Activated naive CD4-positive, alpha-beta T cell treated with anti-CD3 and anti-CD28 coated beads, Interleukin-2, amount 50 U/mL, for 72 hours (primary cell): ENCODE measurements at places on chromosomes 6 and 20.

DNA sequence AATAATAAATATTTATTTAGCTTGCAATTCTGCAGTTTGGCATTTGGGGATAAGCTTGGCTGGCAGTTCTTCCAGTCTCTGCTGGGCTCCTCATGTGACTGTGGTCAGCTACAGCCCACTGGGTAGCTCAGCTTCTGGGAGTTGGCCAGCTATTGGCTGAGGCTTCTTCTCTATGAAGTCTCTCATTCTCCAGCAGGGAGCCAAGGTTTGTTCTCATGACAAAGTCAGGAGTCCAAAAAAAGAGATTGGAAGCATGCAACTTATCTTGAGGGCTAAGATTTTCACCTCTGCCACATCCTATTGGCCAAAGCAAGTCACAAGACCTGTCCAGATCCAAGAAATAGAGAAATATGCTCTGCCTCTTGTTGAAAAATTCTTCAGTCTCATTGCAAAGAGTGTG, 94.6 kb downstream of the SNAP25 start:
- no peak for DNase-seq

DNA sequence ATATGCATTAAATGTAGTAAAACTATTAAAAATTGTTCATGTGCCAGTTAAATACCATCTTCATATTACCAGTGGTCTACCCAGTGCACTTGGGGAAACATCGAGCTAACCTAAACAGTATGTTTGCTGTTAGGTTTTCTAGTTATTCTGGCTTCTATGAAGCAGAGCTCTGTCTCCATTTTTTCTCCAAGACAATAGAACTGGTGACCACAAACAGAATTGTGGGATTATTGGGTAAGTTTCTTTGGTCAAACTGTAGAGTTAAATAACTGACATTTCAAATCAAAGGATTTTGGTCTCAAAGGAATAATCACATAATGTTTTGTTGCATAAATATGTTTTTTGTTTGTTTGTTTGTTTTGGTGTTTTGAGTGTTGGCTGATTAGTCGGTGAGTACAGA, 40.5 kb upstream of the EDN3 start:
- no peak for DNase-seq

GRCh38 chr20:6397115-6397514, 274.3 kb upstream of the FERMT1 start:
- DNase-seq: no peak

GRCh38 chr20:7038029-7038428, 270.5 kb downstream of the BMP2 start:
- no peak for DNase-seq

- DNase-seq: no peak
These were observed 32.8 kb upstream of the POPDC3 start for GRCh38 chr6:105212587-105212986.

DNA sequence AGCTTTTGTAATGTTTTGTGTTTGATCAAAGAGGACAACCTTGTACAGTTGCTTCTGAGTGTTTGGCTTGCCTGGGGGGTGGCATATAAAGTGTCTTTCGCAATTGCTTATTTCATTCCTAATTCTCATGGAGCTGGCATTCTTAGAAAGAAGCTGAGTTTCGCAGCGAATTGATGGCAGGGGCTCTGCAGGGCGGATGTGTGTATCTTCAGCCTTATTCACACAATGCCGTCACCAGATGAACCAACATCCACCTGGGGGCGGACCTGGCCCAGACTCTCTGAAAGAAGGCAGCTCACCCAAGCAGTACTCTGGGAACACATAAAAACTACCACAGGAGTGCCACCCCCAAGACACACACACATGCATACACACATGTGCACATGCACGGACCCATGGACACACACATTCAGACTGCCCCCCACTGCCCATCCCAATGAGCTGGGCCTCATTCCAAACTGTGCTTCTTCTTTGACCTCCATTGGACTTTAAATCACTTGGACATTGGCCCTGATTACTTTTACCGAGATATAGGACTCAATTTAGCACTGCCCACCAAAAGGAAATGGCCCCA, 55.4 kb upstream of the FOXQ1 start:
- no peak for DNase-seq

GRCh38 chr6:119541132-119541905, 191.8 kb upstream of the MAN1A1 start:
- DNase-seq: no peak

GRCh38 chr6:157381631-157382621, 936 bp downstream of the ZDHHC14 start:
- peak; percentile 60 for DNase-seq

GRCh38 chr6:52517502-52518278, 59.2 kb downstream of the TRAM2 start:
- no peak for DNase-seq

DNA sequence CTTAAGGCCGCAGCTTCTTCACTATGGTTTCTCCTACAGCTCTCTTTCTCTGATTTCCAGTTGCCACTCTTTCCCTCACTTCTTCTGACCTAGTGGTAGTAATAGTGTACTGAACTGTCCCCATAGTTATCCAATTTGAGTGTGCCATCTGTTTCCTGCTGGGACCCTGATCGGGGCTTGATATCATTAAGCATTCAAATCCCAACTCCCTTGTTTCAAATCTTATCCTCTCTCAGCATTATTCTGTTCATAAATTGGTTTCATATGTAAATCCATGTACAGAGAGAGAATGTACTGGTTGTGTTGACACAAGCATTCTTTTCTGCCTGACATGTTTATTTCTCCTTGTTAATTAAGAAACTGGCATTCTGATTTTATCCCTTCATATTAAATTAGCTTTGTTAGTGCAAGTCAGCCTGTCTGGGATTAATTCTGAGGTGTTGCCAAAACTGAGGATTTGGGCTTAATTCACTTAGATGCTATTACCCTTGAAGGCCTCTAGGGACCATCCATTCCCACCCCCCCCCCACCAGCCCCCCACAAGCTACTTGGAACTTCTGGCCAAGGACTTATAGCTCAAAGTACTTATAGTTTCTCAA, 84.6 kb upstream of the PROKR2 start:
- DNase-seq: no peak

DNA sequence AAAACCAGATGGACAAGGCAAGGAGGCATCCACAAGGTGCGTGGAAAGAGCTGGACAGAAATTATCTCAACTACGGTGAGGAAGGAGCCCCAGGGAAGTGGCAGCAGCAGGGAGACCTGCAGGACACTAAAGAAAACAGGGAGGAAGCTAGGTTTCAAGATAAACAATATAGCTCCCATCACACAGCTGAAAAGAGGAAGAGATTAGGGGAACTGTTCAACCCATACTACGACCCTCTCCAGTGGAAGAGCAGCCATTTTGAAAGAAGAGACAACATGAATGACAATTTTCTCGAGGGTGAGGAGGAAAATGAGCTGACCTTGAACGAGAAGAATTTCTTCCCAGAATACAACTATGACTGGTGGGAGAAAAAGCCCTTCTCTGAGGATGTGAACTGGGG, 26.8 kb downstream of the TRMT6 start:
- DNase-seq: no peak

- DNase-seq: no peak
These were observed 14.8 kb upstream of the CEP162 start for GRCh38 chr6:84242265-84242664.

GRCh38 chr20:45866454-45866853, 9.0 kb downstream of the ZSWIM3 start:
- DNase-seq: no peak

GRCh38 chr20:63775096-63775978, 35.8 kb downstream of the SLC2A4RG start:
- no peak for DNase-seq

GRCh38 chr6:127907960-127908640, 7.2 kb upstream of the THEMIS start:
- no peak for DNase-seq

DNA sequence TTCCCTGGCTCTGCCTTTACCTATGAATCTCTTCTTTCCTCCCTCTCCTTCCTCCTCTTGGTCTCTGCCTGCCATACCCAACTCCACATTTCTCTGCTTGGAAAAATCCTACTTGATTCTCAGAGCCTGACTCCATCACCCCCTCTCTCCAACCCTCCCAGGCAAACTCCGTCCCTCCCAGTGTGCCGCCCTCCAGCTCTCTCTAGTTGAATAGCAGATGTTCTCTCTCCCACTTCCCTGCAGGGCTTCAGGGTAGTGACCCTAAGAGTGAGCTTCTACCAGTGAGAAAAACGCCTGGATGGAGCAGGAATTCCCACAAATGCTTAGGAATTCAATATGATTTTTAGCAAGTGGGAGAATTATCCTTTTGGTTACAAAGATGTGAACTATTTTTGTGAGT, 141.6 kb downstream of the MTHFD1L start:
- DNase-seq: no peak

DNA sequence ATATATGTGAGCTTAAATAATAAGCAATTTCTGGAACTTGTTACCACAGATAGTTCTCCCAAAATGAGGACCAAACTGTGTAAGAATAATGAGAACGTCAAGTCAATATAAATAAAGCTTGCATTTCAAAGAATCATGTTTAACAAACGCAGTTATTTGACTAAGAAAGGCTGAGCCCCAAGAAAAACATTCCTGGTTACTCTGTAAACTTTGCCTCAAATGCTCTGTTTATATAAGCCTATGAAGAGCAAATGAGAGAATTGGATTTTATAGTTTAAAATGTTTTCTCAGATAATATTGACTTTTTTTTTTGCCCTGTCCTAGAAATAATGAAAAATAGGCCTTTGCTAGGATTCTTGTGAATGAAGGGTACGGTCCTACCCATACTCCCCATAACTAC, 81.3 kb downstream of the C6orf52 start:
- DNase-seq: no peak

DNA sequence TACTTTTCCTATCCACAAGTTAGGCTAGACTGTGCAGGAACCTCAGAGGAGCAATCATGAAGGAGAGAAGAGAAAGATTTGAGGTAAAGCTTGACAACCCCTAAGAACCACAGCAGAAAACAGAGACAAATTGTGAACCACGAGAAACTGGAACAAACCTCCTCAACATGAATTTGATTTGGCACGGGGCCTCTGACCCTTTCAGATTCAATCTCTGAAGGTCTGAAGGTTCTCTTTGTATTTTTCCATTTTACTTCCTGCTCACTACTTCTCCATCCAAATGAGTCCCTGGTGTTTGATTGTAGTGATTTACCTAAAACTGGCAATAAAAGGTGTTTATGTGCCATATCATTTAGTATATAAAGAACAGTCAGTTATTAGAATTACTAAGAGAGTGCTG, 126.1 kb upstream of the STXBP5 start:
- no peak for DNase-seq

GRCh38 chr6:43874814-43875590, 105.0 kb downstream of the VEGFA start:
- DNase-seq: no peak

GRCh38 chr20:59723607-59724456, 119.5 kb downstream of the PHACTR3 start:
- no peak for DNase-seq

DNA sequence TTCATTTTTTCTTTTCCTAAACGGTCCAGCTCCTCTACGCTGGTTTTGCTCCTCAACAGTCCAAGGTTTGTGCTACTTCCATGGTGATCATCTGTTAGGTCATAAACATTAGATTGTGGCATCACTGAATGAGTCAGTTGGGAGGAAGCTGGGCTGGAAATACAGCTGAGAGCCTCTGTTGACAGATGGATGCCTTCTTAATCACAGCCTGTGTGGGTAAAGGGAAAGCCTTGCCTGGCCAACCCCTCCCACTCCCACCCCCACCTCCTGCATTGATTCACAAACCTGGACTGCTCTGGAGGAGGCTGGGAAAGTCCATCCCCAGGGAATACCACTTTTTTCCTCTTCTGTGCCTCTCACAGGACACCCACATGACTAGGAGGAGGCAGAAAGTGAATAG, 180.6 kb upstream of the CCN2 start:
- DNase-seq: no peak

GRCh38 chr6:33979750-33980149, 166.1 kb downstream of the GRM4 start:
- DNase-seq: peak; percentile 39

- peak; percentile 40 for DNase-seq
These were observed 130.6 kb upstream of the INSM1 start for GRCh38 chr20:20237093-20237959.

- no peak for DNase-seq
These were observed 320.5 kb downstream of the DHX35 start for GRCh38 chr20:39282619-39283092.

DNA sequence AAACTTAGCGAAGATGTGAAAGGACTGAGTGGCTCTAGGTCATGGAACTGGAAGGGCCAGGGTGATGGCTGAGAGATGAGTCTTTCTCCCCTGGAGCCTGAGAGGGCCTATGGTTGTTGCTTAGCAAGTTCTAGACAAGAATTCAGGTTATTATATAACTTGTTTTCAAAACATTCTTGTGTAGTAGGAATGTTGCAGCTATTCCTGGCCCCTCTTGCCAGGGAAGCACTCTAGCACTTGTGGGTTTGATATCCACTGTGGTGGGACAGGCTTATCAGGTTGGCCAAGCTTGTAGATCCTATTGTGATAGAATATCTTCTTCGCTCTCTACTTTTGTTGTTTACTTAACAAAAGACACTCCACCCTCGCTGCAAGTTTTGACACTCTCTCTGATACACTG, 211.8 kb upstream of the CITED2 start:
- DNase-seq: no peak

DNA sequence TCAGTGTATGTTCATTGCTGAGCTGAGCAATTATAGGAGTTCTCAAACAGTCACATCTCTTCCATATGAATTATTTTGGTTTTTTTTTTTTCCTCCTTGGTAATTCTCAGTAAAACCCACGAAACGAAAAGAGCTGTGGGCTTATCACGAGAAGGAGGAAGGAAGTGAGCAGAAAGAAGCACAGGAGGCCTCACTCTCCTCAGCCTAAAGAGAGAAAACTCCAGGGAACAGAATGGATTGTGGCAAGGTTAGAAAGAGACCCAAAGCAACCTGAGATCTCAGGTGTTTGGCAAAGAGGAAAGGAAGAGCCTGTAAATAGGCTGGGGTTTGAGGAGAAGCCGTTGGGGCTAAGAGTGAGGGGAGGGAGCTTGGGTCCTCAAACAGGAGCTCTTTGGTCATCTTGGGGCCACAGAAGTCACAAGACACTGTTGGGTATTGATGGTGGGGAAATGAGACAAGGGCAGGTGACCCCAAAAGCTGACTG, 67.8 kb upstream of the CITED2 start:
- DNase-seq: no peak

DNA sequence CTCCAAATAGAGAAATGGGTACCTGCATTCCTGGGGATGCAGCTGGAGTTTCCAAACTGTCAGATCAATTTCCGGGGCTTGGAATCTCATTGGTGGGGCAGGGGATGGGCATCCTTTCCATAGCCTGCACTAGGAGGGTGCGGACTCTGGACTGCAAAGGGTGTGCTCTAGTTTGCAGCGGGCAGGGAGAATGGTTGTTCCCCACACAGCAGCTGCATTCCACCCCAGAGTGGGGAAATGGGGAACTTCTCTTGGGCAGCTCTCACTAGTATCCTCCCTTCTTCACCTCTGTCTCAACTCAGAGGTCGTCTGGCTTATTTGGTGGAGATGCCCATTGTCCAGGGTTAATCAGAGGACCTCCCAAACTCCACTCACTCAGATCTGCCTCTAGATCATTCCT, 34.5 kb upstream of the CDKN1A start:
- DNase-seq: no peak

GRCh38 chr20:8912731-8913130, 156.2 kb upstream of the PLCB4 start:
- no peak for DNase-seq
